Lower leg skin (tissue), 4 donors: ENCODE measurements at places on chromosomes 5 and 9. TPM values are rescaled to one million over a fixed set of nuclear protein-coding genes. Genes with fewer than 3 reads are reported as not detected.

The S100Z gene
- not detected for total RNA-seq

The MELK gene
- 1.7 TPM for total RNA-seq

The GABRA1 gene
- total RNA-seq = not detected

The PCDHB1 gene
- not detected for total RNA-seq

The PCA3 gene
- not detected for total RNA-seq

The KLF4 gene
- total RNA-seq = 632 TPM

The CDKN2A gene
- total RNA-seq = 1.8 TPM

The MYO10 gene
- 34.7 TPM for total RNA-seq

The PCDHGC5 gene
- total RNA-seq = 1.1 TPM

The PCDHGC4 gene
- total RNA-seq = 1.2 TPM

The EIF4EBP3 gene
- total RNA-seq = 32.1 TPM

The MEIKIN gene
- total RNA-seq = not detected

The PTPRD gene
- 1.7 TPM for total RNA-seq

The PCDHGA12 gene
- 3.4 TPM for total RNA-seq

The SMIM32 gene
- not detected for total RNA-seq

The PTGES gene
- total RNA-seq = 14.4 TPM

The UBE2B gene
- total RNA-seq = 43.4 TPM

The IL5 gene
- total RNA-seq = not detected

- no peak for DNase-seq
These were observed 186.0 kb downstream of the PAX5 start for GRCh38 chr9:36847781-36848673.

GRCh38 chr5:173624282-173624681 is 7.8 kb upstream of the BOD1 start:
- no peak for DNase-seq

GRCh38 chr5:115995351-115995750 is 33.1 kb downstream of the LVRN start:
- no peak for DNase-seq

GRCh38 chr9:98380065-98380681 is 124.7 kb upstream of the TBC1D2 start:
- no peak for DNase-seq

DNA sequence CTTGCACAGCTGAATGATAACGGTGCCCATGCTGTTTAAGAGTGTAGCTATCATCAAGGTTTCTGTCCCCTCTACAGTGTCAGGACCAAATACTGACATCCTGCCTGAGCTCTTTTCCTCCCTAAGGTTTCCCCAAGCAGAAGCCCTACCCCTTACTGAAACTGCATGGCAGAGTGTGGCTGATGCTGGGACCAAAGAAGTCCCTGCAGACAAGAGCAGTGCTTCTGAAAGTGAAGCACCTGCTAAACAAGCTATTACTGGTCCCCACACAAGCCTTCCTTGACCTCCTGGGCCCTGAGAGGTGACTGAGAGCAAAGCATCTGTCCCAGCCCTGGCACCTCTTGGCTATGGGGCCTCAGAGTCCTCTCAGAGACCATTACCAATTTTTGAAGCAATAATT is 56.1 kb downstream of the CFAP90 start:
- DNase-seq = no peak

DNA sequence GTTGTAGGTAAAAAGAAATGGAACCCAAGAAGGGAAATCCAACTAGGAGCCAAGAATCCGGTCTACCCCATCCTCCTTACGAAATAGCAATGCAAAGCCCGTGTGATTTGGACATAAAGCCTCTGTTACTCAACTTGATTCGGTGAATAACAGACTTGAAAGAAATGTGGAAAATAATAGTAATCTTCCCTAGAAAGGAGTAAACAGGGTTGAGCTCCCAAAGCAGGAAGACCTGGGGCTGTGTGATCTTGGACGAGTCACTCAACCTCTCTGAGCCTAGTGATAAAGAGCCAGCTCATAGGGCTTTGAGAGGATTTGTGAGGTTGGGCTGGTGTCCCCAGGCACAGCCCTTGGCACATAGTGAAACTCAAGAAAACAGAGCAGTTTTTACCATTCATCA is 42.7 kb upstream of the IL17B start:
- no peak for DNase-seq

- no peak for DNase-seq
These were observed 185.8 kb downstream of the CDK5RAP2 start for GRCh38 chr9:120394058-120394669.

DNA sequence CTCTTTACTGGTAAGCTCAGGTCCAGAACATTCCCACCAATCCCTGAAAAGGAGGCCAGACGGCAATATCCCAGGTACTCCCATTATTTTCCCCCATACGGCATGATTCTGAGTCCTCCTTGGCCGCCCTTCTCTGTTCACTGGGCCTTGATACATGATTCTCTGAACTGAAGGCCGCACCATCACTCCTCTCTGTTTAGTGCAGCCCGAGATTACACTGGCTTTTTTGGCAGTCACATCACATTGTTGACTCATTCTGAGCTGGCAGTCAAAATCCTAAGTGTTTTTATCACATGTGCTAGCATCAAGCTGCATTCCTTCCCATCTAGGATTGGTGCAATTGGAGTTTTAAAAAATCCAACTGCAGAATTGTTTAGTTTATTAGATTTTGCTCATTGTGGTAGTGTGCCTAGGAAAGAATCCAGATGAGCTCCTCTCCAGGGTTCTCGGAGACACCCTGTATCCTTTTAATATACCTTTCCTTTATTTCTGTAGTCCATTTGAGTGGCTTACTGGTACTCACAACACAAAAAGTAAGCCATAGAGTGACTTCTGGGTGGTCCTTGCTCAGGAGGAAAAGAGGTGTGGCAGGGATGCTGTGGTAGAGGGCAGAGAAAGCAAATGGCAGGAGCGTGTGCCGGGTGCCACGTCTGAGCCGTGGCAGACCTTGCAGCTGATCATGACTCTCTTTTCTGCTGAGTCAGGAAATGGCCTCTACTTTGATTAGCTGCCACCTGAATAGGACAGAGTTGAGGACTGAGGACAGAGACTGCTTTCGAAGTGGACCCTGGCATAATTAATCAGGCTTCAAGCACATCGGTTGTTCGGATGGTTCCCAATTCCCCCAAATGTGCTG is 121.1 kb upstream of the IL12B start:
- DNase-seq = peak; percentile 72

DNA sequence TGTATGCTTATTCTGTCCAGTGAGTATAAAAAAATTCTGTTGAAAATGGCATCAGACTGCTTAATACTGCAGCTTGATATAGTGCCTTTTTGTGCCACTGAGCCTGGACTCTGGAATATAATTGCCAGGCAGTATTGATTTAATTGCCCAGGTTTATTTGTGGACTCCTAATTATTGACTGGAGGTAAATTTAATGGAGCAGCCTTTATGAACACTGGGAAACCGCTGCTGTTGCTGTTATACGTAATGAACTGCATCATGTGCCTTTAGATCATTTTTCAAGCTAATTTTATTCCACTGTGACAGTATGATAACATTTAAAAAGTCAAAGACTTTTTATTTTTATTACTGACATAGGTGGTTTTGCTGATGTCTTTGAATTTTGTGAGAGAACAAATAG is 90.2 kb upstream of the SH3GL2 start:
- no peak for DNase-seq

GRCh38 chr9:121996783-121997182 is 96.3 kb downstream of the TTLL11 start:
- DNase-seq = peak; percentile 67

- DNase-seq = no peak
These were observed 672 bp upstream of the SUSD3 start for GRCh38 chr9:93057703-93058354.

- no peak for DNase-seq
These were observed 15.3 kb upstream of the NDST1 start for GRCh38 chr5:150492621-150493020.

GRCh38 chr5:1050423-1051365 is 42.1 kb downstream of the NKD2 start:
- no peak for DNase-seq

- DNase-seq = no peak
These were observed 16.1 kb downstream of the ZCCHC9 start for GRCh38 chr5:81317536-81317935.

DNA sequence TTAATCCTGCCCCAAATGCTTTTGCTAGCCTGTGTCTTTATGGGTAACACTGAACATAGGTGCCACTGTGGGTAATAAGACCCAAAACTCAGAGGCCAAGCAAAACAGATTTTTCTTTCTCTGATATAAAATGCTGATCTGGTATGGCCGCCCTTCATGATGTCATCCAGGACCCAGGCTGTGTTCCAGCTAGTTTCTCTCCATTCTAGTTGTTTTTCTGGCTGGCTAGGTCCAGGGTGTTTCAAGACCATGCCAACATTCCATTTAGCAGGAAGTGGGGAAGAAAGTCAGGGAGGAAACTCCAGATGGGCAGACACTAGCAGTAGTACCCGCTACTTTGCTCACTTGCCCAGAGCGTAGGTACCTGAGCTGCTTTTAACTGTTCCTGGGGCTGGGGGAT is 183.9 kb upstream of the OTULINL start:
- no peak for DNase-seq

- DNase-seq = no peak
These were observed 526 bp upstream of the STXBP1 start for GRCh38 chr9:127611603-127611898.

- no peak for DNase-seq
These were observed 4.0 kb downstream of the IL7R start for GRCh38 chr5:35860686-35861085.

DNA sequence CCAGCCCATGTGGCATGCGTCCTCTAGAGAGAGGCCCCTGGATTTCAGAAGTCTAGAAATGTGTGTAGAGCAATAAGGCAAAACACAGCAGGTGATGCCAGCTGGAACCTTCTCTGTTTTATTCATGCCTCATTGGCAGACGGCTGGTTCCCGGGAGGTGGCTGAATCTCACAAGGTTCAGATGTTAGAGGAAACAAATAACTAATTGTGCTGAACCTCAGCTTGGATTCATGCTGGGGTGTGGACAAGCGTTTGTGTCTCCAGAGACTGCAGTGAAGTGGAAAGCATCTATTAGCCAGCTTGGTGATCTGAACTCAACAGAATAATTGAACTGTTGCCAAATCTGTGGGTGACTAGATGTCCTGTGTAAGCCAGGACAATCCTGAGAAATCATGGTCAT is 131.1 kb upstream of the NR4A3 start:
- no peak for DNase-seq

- DNase-seq = no peak
These were observed 10.3 kb downstream of the ZFAND5 start for GRCh38 chr9:72354704-72355103.

DNA sequence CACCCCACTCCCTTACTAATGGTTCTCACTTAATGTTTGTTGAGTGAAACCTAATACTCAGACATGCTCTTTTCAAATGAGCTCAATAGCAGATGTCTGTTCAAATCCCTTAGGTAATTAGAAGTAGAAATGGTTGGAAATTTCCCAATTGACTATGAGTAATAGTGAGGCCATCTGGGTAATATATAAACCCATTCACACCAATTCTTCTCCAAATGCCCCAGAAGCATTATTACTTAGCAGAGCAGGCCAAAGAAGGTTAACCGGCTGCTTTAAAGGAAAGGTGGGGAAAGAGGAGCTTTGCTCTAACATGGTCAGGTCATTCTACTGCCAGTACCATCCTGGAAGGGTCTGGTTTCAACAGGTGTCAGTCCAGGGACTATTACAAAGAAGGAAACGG is 119.5 kb upstream of the MTAP start:
- DNase-seq = no peak

GRCh38 chr5:158431369-158432029 is 572.6 kb upstream of the CLINT1 start:
- DNase-seq = no peak

DNA sequence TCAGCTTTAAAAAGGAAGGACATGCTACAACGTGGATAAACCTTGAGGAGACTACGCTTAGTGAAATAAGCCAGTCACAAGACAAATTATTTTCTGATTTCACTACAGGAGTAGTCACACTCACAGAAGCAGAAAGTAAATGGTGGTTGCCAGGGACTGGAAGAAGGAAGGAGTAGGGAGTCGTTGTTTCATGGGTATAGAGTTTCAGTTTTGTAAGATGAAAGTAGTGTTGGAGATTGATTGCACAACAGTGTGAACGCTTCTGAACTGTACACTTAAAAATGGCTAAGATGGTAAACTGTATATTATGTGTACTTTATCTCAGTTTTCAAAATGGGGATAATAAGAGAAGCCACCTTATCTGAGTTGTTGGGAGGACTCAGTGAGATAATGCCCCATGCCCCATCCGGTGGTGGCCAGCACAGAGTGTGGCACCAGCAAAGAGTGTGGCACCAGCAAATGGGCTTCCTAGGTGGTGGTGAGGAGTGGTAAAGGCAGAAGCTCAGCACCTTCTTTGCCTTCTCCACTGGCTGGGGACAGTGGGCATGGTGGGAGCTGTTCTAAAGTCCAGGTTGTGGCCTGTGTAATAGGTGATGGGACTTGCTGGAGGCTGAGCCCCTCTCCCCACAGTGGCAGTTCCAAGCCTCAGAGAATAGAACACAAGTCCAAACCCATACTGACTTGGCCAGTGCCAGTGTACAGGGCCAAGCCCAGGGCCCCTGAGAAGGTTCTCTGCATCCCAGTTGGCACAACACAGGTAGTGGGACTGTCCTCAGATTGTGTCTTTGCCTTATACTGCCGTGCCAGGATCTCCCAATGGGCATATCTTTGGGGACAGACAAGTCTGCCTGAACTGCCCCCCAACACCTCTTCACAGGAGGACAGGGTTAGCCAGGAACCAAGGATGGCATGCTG is 4.4 kb downstream of the SLC22A4 start:
- DNase-seq = no peak

GRCh38 chr9:119794836-119795235 is 425.6 kb upstream of the BRINP1 start:
- no peak for DNase-seq

DNA sequence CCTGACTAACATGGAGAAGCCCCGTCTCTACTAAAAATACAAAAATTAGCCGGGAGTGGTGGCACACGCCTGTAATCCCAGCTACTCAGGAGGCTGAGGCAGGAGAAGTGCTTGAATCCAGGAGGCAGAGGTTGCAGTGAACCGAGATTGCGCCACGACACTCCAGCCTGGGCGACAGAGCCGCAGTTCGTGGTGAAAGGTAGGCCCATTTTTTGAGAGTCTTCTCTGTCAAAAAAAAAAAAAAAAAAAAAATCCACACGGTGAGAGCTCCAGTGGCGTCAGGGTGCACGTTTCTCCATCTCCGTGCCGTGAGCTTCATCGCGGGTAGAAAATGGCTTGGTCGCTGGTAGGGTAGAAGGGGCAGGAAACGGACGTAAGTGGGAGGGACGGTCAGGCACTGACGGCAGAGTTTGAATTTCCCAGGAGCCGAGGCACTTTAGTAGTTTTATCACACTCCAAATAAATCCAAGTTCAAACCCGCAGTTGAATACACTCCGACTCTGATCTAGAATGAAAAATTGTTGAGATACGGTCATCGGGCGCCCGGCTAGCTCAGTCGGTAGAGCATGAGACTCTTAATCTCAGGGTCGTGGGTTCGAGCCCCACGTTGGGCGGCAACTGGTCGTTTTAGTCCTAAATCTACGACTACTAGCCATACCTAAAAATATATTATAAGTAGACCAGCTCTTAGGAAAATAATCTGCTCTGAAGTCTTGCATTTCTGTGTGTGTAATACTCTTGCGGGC is 2.4 kb upstream of the TRIM7 start:
- peak; percentile 75 for DNase-seq

GRCh38 chr5:61267116-61267515 is 64.9 kb upstream of the ZSWIM6 start:
- DNase-seq = no peak

- DNase-seq = no peak
These were observed 121.2 kb downstream of the GCNT1 start for GRCh38 chr9:76580188-76580587.

GRCh38 chr5:133635051-133635450 is 22.7 kb upstream of the FSTL4 start:
- DNase-seq = no peak
